ENCODE measurements at places on chromosomes 1 and 21.

GRCh38 chr1:184504040-184504954, 117.5 kb downstream of the C1orf21 start:
- DNase-seq = peak; percentile 61

- no peak for DNase-seq
Measured at GRCh38 chr21:37040212-37040611, 32.7 kb downstream of the PIGP start.

DNA sequence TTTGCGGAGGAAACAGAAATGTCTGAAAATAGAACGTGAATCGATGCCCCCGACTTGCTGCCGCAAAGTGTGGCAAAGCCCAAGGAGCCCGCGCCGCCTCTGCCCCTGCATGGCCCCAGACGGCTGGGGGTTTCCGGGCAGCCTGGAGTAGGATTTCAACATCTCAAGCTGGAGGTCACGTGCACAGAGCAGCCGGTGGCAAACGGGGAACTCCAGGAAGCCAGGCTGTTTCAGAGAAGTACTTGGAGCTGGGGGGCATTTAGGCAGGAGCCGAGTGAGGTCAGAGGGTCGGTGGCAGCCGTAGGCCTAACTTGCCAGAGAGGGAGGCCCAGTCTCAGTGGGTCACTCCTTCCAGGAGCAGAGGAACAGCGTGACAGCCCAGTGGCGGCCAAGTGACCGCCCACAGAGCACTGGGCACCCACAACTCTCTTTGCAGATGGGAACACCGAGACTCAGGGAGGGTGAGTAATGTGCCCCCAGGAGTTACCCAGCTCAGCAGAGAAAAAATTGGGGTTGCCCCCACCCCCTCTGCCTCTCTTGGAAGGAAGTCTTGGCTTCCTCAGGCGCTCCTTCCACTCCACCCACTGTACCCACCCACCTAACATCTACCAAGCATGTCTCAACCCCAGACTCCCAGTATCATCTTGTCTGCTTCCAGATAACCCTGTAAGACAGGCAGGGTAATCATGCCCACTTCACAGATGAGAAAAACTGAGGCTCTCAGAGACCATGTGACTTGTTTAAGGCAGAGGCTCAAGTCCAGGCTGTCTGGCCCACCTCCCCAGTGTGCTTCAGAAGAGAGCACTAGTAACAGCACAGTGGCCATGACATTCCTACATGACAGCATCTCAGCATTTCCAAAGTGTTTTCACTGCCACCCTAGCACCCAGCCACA, 179.4 kb downstream of the HIVEP3 start:
- no peak for DNase-seq

DNA sequence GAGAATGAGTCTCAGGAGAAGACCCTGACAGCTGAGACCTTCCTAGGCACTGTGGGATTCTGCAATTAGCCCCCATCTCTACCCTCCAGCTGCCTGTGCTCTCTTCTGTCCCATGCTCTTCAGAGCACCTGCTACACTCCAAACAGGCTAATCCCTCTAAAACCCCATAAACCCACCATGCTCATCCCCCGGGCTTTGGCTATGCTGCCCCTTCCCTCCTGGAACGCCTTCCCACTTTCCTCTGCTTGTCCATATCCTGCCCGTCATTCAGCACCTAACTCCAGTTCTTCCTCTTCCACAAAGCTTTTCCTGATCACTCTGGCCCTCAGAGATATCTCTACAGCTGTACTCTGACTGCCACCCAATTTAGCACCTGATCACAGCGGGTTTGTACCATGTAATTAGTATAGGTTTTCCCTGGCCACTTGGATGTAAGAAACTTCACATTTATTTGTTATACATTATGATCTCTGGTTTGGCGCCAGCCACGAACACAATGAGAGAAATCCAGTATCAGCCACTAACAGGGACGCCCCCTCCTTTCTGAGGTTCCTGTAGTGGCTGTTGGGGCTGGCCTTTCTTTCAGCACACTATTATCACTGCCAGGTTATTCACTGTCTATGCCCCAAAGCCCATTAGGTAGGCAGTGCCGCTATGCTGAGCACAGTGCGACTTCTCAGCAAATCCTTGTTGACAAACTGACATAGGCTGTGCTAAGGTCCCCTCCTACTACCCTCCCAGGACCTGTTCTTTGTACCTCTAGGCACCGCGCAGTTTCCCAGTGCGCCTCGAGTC, 45.1 kb downstream of the CDC7 start:
- DNase-seq = no peak

DNA sequence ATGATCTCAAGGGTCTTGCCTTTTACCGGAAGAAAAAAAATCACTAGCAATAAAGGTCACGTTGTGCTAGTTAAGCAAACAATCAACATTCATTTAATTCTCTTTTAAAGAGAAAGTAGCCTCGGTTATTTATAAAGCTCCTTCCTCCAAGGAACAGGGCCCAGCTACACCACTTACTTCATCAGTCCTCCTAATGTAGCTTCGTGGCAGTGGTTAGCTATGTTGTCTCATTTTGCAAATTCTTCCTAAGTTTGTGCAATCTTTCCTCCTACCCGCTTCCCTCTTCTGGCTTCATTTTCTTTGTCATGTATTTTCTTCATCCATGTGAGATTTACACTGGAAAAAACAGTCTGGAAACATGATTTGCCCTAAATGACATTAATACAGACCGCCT, 554.2 kb downstream of the NUF2 start:
- no peak for DNase-seq

DNA sequence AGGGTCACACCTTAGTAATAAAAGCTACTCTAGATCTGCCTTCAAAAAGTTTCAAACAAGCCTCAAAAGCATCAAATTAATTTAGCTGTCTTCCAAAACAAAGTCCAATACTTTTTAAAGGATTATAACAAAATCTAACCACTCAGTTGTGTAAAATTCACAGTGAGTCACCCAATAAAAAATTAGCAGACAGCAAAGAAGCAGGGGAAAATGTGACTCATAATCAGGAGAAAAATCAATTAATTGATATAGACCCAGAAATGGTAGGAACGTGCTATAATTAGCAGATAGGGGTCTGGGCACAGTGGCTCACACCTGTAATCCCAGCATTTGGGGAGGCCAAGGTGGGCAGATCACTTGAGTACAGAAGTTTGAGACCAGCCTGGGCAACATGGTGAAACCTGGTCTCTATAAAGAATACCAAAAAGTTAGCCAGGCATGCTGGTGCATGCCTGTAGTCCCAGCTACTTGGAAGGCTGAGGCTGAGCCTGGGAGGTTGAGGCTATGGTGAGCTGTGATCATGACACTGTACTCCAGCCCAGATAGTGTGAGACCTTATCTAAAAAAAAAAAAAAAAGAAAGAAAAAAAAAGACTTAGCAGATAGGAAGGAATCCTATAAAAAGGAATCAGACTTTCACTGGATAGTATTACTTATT, 8.1 kb upstream of the MYOG start:
- no peak for DNase-seq

GRCh38 chr1:183051546-183051945, 28.3 kb downstream of the LAMC1 start:
- no peak for DNase-seq

- DNase-seq = no peak
Measured at GRCh38 chr1:47917687-47918086, 79.5 kb downstream of the TRABD2B start.

GRCh38 chr1:10606064-10606463, 131.3 kb downstream of the PEX14 start:
- no peak for DNase-seq

DNA sequence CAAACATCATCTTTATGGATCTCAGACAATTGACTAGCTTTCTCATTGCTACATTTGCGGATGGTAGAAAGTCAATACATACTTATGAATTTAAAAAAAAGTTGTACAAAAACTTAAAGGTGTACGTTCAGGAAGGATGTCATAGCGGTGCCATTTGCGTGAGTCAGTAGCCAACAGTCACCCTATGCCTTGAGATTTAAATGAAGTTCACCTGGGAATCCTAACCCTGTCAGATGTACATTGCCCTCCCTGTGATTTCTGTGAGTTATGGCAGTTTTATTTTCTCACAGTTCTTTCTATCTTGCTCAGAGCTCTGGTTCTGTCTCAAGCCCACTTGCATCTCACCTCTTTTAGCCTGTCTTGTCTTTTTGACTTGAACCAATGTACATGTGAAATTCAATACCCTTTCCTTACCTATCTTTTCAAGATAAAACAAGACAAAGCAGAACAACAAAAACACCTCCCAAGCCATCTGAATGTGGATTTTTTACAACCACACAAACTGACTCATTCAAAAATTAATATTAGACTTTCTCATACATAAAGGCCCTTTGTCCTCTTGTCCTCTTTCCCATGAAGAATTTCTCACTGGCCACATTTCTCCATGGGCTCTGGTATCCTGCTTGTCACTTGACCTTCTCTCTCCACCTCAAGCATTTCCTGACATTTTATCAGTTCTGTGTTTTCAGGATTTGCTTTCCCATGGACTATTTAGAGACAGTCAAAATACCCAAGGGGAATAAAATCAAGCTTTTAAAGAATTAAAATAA, 25.3 kb upstream of the ZNF697 start:
- DNase-seq = no peak

- no peak for DNase-seq
Measured at GRCh38 chr1:55723001-55723400, 507.8 kb upstream of the USP24 start.

- peak; percentile 41 for DNase-seq
Measured at GRCh38 chr1:89523572-89524368, 859 bp upstream of the LRRC8B start.

DNA sequence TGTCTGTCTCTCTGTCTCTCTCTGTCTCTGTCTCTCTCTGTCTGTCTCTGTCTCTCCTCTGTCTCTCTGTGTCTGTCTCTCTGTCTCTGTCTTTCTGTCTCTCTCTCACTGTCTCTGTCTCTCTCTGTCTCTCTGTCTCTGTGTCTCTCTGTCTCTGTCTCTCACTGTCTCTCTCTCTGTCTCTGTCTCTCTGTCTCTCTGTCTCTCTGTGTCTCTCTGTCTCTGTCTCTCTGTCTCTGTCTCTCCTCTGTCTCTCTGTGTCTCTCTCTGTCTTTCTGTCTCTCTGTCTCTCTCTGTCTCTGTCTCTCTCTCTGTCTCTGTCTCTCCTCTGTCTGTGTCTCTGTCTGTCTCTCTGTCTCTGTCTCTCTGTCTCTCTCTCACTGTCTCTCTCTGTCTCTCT, 873 bp upstream of the COL6A1 start:
- DNase-seq = no peak

- no peak for DNase-seq
Measured at GRCh38 chr1:12745992-12746323, at the start of gene CFAP107. CFAP107 (plus strand) TSS chr1:12746200; CDS start chr1:12746431, 231 bp downstream.

DNA sequence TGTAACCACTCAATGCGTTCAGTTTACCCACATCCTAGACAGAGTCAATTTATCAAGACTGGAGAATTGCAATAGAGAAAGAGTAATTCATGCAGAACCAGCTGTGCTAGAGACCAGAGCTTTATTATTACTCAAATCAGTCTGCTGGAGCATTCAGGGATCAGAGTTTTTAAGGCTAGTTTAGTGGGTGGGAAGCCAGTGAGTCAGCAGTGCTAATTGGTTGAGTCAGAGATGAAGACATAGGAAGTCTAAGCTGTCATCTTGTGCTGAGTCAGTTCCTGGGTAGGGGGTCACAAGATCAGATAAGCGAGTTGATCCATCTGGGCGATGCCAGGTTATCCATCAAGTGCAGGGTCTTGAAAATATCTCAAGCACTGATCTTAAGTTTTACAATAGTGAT, 499.6 kb downstream of the MRPL39 start:
- no peak for DNase-seq

DNA sequence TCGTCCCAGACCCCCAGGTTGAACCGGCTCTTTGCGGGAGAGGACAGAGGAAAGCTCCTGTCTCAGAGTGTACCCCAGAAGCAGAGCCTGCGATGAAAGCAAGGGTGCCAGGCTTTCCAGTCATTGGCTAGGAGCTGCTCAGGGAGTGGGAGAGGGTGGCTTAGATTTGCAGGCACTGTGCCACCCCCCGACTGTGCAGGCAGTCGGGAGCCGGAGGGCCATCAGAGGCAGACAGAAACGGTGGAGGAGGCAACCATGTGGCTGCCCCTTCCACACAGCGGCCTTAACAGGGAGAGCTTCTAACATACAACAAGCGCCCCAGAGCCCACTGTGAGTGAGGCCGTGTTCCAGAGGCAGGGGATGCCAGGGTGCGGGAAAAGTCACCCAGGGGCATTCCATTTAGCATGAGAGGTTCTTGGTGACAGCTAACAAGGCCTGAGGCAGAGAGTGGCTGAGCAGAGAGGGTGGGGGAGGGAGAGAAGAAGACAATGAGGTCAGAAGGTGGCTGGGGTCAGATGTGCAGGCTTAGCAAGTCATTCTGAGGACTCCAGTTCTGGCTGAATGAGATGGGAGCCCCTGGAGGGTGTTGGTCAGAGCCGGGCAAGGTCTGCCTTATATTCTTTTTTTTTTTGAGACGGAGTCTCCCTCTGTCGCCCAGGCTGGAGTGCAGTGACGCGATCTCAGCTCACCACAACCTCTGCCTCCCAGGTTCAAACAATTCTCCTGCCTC, 9.5 kb upstream of the C1orf167 start:
- DNase-seq = no peak

DNA sequence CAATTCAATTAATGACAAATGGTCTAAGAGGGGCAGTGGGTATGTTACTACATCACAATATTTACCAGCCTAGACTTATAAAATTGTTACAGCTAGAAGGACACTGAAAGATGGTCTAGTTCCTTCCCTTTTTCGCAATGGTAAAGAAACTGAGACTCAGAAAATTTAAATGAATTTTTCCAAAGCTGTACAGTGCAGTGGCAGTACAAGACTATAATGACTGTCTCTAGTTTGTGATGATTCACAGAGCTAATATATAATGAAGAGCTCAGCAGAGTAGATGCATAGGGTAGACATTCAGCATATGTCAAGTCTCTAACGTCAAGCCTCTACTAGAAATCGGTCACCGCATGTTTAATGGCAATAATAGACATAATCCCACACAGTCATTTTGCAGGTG, 4.6 kb downstream of the PLPP3 start:
- DNase-seq = no peak

DNA sequence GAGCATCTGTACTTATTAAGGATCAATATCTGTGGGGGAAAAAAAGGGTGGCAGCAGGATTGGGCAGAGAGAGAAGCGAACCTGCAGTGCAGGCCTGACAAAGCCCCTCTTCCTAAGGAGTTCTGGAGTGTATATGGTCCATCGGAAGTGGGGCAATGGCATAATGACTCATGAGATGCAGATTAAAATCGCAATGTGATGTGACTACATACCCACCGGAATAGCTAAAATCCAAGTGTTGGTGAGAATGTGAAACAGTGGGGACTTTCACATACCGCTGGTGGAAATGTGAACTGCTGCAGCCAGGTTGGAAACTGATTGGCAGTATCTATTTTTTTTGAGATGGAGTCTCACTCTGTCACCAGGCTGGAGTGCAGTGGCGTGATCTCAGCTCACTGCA, 8.2 kb upstream of the CREG1 start:
- DNase-seq = no peak

Measured in NCI-H1930 (cell line).